Activated T-cell treated with anti-CD3 and anti-CD28 coated beads for 1 hour (primary cell): ENCODE measurements at places on chromosomes 4 and X.

DNA sequence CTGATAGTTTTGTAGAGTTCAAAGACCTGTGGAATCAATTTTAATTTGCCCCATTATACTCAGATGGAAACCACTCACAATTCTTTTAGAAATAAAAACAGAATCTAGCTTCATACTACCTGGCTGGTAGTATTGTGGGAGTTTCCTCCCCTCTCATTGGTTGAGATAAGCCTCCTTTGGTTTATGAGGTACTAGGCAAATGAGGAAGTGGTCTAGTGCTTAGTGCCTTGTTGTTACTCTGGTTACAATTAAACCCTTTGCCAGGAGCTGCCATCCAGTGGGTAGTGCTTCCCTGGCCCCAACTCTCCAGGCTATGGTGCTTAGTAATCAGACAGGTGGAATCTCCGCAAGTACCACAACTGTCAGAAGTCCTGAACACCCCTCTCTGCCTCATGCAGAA, 118.3 kb downstream of the CDKL5 start:
- DNase-seq = no peak

GRCh38 chr4:30875658-30876269, 155.6 kb downstream of the PCDH7 start:
- no peak for DNase-seq

- no peak for DNase-seq
Observed at GRCh38 chr4:113455061-113455460, 306.5 kb downstream of the CAMK2D start.

GRCh38 chrX:29530501-29530900, 684.9 kb upstream of the MAGEB2 start:
- no peak for DNase-seq

- DNase-seq = no peak
Observed at GRCh38 chrX:150005027-150005426, 66.7 kb upstream of the EOLA2 start.

DNA sequence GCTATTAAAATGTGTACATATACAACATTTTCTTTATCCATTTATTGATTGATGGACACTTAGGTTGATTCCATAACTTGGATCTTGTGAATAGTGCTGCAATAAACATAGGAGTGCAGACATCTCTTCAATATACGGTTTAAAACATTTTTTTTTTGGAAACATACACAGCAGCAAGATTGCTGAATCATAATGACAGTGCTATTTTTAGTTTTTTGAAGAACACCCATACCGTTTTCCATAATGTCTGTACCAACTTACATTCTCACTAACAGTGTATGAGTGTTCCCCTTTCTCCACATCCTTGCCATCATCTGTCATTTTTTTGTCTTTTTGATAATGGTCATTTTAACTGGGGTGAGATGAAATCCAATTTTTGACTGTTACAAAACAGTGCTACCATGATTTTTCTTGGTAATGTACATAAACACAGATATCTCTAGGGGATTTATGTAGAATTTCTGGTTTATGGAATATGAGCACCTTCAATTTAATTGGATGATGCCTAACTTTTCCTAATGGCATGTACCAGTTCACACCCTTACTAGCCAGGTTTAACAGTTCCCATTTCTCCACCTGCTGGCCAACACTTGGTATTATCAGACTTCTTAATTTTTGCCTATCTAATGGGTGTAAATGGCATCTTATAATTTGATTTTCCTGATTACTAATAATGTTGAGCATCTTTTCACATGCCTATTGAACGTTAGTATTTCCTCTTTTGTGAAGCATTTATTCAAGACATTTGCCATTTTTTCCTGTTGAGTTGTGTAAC, 21.0 kb upstream of the TMSB15B start:
- DNase-seq = no peak

GRCh38 chrX:13473442-13474163, 95.8 kb upstream of the EGFL6 start:
- no peak for DNase-seq

DNA sequence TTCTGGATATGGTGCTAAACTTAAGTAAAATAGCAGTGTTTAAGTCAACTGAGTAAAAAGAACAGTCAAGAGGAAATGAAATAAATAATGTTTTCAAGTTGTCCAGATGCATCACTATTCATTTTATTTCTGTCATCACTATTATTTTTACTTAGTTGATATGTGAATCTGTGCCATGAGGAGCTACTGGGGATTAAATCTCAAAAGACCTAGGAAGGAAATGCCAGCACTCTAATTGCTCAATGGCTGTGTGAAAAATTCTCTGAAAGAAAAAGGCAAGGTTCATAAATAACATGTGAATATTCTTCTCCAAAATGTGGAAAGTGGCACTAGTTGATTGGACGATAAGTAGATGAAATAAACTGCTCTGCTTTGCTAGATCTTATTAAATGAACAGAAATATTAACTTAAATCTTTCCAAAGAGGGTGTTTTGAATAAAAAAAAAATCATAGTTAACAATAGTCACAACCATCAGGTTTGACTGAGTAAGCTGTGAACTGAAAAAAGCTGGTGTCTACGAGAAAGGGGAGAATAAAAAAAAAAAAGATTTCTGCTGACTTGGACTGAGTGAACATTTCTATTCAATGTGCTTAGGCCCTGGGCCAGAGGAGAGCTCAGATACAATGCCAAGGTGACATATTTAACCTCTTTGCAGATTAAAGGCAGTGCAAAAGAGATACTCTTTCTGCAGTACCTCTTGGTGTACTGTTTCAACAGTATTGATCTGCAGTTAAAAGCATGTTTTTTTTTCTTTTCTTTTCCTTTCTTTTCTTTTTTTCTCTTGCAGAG, 1.6 kb downstream of the SPARCL1 start:
- DNase-seq = no peak

DNA sequence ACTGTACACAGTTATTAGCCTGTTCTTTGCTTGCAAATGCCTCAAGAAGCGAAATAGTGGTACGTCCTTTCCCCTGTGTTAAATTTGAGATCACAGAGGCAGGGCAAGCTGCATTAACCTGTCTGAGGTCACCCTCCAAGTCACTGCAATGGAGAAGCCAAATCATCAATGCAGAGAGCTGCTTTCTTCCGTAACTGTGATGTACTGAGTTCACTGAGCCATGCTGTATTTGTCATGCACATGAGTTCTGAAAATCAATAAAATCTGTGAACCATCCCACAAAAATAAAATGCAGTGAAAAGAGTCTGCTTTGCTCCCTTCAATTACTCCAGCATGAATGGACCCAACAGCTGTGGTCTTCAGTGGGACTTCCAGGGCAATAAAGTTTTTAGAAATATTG, 393.5 kb downstream of the KCNIP4 start:
- DNase-seq = no peak

DNA sequence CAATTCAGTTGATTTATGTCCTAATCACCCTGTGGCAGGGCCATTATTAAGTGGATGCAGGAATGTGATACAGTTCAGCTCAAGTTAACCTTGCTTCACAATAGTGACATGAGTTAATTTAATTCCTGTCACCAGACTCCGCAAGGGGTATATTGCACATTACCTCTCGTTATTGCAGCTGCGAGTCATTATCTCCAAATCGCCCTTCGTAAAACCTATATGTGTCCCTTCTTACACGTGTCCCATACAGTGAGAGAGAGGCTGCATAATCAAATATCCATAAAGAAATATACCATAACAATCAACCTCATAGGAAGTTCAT, 369.9 kb upstream of the ANXA10 start:
- no peak for DNase-seq

DNA sequence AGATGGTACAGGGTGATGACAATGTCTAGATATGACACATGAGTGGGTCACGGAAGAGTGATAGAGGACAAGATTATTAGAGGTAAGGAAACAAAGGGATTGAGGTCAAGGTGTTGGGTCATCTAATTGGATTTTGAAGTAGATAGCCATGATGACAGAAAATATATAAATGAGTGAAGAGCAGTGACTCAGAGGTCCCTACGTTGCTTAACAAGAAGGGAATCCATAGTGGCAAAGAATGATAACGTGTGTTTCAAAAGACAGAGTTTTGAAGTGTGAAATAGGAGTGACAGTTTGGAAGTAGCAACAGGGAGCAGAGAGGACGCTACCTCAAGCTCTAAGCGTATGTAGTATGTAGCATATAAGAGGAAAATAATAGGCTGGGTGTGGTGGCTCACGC, 22.2 kb upstream of the CAMK2D start:
- DNase-seq = no peak

- DNase-seq = no peak
Observed at GRCh38 chr4:83013902-83014301, 3.3 kb upstream of the LIN54 start.

DNA sequence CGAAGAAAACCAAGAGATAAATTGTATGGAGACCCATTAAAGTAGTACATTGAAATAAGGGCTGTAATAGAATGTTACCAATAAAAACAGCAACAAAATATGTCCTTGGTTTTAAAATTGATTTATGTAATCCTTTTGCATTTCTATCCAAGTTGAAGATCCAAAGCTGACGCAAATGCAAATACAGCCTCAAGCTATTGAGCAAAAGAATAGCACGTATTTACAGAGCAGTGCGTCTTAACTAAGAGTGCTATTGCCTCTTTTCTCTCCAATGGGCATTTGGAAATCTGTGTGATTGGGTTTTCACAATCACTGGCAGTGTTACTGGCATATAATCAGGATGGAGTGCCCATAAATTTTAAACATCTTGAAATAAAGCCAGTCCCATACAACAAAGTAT, 417.4 kb downstream of the TLL1 start:
- no peak for DNase-seq

DNA sequence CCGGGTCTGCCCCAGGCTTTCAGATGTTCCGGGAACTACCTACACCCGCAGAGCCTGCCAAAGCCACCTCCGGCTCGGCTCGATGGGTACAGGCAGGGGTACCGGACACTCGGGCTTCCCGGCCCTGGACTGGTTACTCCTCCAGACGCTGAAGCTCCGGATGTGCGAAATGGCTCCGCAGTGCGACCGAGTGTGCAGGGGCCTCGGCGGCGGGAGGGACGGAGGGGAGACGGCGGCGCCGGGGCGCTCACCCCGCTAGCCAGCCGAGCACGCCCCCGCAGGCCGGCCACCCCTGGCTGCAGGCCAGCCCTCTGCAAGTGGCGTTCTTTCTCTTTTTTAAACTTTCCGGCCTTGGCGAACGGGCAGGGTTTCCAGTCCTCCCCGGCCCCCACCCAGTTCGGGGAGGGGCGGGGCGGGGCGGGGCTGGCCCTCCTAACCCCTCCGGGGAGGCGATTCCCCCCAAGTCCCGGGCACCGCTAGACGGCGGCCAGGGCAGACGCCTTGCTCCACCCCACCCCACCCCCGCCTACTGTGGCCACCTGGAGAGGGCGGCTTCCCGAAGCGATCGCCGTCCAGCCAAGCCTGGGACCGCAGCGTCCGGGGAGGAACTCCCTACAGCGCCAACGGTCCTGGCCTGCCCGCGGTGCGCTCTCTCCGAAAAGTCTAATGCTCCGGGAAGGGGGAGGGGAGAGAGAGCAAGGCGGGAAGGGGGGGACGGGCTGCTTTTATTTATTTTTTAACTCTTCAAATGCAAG, 7.5 kb downstream of the BCOR start:
- DNase-seq = no peak

GRCh38 chr4:105474099-105474518, 247 bp upstream of the PPA2 start:
- DNase-seq = peak; percentile 72

DNA sequence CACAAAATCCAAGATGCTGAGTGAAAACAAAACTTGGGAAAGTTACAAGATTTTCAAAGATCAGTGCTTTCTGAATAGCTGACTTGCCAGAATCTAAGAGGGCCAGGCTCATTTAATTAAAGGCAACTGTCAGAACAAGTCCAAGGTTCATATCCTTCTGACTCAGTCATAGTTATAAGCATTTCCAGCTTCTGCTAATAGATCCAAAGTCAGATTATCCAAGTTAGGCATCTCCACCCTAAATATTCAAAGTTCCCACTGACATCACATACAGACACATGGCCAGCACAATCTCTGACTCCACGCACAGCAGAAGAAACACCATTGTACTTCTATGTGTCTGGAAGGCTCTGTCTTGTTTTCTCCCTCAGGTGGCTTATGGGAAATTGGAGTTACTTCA, 41.8 kb downstream of the GASK1B start:
- DNase-seq = no peak

GRCh38 chr4:105677709-105678108, 30.8 kb downstream of the INTS12 start:
- no peak for DNase-seq

DNA sequence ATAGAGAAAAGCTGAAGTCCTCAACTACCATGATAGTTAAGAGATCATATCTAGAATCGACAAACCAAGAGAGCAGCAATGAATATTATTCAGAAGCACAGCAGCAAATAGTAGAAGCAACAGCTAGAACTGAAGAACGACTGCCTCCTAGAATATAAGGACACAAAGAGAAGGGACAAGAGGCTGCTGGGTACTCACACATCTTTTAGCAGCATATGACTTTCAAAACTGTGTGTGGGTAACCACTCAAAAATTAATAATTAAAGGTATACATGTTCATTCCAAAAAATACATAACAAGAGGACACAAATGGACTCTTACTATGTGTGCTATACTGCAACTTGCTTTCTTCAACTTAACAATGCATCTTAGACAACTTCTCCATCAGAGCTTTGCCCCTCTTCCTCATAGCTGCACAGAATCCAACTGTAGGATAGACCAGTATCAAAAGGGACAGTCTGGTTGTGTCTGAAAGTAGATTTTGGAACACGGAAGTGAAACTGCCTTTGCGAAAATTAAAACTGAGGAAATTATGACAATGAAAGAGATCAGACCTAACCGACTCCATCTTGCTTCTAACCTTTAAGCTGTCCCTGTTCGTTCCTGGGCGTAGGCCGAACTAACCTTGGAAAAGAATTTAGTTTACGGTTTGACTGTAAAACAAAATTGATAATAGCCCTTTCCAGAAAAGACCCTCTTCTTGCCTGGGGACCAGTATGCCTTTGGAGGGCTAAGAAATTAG, 125.7 kb downstream of the SH3KBP1 start:
- DNase-seq = no peak

GRCh38 chr4:75497133-75497532, 17.1 kb downstream of the RCHY1 start:
- DNase-seq = no peak

DNA sequence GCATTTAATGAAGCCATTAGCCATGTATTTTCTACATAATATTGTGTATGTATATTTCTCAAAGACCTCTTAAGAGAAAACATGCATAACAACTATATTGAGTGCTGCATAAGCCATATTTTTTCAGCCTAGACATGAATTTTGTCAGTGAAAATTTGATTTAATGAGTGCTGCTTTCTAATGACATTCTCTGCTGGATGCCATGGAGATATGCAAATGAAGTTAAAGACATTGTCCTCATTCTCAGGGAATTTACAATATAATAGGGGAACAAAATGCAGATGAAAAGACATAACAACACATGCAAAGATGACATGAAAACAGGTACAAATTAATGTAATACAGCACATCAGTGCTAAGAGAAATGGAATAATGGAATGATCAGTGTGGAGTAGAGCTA, 118.7 kb downstream of the ATOH1 start:
- no peak for DNase-seq

DNA sequence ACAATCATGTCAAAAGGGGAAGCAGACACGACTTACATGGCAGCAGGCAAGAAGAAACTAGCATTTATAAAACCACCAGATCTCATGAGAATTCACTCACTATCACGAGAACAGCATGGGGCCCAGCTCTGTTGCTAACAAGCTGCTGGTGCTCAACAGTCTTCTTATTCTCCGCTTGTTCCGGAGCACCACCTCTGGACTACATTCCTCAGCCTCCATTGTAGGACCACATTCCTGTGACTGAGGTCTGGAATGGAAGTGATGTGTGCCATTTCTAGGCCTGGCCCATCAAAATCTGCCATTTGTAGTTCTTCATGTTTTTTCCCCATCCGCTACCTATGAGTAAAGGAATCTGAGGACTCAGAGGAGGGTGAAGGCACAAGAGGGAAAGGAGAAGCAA, 111.5 kb upstream of the PTCHD1 start:
- no peak for DNase-seq
